Hepatocyte (in vitro differentiated cells): ENCODE measurements at places on chromosomes 11 and 22. TPM values are rescaled to one million over a fixed set of nuclear protein-coding genes. Genes with fewer than 3 reads are reported as not detected.

DNA sequence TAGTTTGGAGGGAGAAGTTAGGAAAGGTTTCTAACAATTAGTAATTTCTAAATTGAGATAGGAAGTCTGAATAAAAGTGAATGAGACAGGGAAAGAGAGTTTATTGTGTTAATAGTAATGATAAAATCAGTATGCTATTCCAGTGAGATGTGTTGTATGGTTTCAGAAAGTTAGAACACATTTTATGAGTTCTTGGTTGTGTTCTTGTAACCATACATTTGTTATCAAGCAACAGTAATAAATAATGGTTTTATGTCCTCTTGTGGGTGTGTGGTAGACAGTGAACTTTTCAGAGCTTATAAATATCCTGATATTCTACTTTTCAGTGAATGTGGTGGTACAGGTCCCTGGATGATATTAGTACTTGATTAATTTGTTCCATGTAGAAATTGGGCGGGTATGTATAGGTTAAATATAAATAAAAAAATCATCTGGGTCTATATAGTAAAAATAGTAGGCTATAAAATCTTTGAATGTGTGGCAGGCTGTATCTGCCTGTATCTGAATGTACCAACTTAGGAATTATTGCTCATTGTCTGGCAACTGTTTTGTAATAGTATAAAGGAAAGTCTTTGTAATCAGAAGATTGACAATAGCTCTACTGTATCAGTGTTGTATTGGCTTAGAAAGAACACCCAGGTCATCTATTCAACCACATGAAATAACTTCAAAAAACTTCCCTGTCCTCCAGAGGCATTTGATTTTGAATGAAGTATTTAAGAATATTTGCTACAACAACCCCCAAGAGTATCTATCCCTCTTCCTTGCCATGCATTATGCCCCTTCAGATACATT, 54.8 kb downstream of the UVRAG start:
- no peaks in the 10 kb centered on the region for H3K27me3 ChIP-seq
- peaks cover 17% of the 10 kb centered on the region for H3K4me1 ChIP-seq
- H3K27ac ChIP-seq: no peak overlapping the region
- no peak overlapping the region for H3K4me3 ChIP-seq
- no peaks in the 10 kb centered on the region for H3K36me3 ChIP-seq

GRCh38 chr11:1523779-1524178, 37.2 kb upstream of the MOB2 start:
- no peak overlapping the region for H3K4me3 ChIP-seq
- no peak overlapping the region for H3K27ac ChIP-seq
- no peaks in the 10 kb centered on the region for H3K36me3 ChIP-seq
- no peaks in the 10 kb centered on the region for H3K27me3 ChIP-seq

DNA sequence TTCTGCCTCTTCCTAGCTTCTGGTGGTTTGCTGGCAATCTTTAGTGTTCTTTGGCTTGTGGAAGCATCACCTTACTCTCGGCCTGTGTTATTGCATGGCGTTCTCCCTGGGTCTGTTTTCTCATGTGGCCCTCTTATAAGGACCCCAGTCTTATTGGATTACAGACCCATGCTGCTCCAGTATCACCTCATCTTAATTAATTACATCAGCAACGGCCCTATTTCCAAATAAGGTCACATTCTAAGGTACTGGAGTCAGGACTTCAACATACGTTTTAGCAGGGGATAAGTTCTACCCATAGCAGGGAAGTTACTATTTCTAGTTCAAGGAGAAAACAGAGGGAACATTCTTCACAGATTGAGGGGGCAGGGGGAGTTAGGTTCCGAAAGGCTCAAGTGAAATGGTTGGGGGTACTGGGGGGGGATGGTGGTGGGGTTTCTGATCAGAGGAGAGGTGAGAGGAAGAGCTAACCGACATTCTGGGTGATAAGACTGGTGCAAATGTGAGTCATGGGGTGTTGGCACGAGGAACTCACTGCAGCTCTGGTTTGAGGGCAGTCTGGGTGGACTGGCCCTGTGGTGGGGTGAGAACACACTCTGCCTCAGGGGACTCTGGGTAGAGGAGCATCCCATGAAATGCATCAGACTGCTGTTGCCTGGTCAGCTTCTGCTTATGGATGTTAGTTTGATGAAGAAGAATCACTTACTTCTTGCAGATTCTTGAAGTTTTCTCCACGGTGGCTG, 51.5 kb upstream of the ZBED5 start:
- DNase-seq: no peak
- no peaks in the 10 kb centered on the region for H3K27me3 ChIP-seq
- H3K27ac ChIP-seq: no peak overlapping the region
- H3K4me1 ChIP-seq: no peaks in the 10 kb centered on the region
- H3K4me3 ChIP-seq: no peak overlapping the region

DNA sequence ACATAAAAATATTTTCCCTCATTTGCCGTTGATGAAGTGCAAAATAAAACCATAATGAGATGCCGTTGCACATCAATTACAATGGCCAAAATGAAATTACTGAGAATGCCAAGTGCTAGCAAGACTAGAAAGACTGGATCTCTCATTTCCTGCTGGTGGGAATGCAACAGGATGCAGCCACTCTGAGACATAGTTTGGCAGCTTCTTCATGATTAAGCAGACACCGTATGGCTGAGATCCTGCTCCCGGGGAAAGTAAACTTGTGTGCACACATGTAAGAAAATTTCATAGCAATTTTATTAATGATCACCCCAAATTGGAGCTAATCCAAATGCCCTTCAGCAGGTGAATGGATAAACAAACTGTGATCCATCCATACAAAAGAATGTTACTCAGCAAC, 1013.2 kb downstream of the TBC1D22A start:
- H3K36me3 ChIP-seq: no peaks in the 10 kb centered on the region
- H3K4me3 ChIP-seq: no peak overlapping the region
- no peak for DNase-seq
- H3K4me1 ChIP-seq: no peaks in the 10 kb centered on the region

DNA sequence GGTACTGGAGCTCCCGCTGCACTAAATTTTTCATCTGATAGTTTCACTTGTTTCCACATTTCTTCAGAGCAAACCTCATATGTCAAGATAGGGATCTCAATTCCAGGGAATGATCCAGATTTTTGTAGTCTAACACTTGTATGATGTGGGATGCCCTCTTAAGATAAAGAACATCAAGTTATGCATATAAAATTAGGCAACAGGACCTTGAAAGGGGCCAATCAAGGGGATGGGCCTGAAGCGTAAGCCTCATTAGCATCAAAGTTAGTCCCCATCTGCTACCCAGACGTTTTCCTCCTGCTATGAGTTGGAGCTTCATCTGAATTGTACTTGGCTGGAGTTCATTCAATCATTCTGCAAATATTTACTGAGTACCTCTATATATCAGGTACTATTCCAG, 17.5 kb downstream of the PDGFD start:
- H3K4me3 ChIP-seq: no peak overlapping the region
- H3K4me1 ChIP-seq: no peaks in the 10 kb centered on the region
- H3K27ac ChIP-seq: no peak overlapping the region
- H3K36me3 ChIP-seq: no peaks in the 10 kb centered on the region

DNA sequence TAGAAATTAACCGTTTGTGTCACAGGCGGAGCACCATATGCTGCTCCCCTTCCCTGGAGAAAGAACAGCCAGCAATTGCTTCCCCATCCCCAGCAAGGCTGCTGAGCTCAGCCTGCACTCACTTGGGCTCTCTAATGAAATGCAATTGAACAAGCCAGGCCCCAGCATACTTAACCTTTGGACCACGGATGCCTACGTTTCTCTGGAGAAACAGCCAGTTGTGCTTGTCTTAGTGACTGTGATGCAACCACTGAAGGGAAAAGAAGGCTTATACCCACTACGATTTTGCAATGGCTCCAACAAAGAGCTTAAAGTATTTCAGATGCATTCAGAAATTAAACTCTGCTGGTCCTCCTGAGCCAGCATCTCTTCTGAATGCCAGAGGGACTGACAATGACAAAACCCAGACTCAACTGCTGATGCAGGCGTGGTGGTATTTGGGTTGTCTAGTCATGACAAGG, 51.3 kb upstream of the SESN3 start:
- H3K27me3 ChIP-seq: no peaks in the 10 kb centered on the region
- H3K36me3 ChIP-seq: no peaks in the 10 kb centered on the region
- peaks cover 24% of the 10 kb centered on the region for H3K4me1 ChIP-seq

DNA sequence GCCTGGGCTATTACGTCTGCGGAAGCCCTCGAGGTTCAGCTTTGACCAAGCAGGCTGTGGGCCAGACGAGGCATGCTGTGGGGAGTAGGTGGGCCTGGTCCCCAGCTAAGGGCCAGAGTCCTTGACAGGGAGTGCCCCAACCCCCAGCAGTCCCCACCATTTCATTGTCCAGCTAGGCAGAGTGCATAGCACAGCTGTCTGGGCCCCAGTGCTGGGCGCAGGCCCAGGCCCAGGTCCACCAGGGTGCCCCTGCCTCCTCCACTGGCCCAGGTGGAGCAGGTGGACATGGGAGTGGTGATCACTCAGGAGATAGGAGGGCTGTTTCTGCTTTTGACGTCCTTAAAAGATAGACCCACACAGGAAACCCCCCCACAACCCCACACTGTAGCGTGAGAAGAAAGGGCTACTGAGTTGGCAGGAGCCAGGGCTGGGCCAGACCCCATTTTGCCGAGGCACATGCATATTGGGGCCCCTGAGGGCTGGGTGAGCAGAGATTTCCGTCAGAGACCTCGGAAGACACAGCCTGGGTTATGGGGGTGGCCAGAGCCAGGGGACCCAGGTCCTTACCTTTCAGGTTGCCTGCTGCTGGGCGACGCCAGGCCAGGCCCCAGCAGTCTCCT, 11.7 kb upstream of the SUSD2 start:
- no peak overlapping the region for H3K27ac ChIP-seq
- H3K4me3 ChIP-seq: no peak overlapping the region
- no peak for DNase-seq
- H3K27me3 ChIP-seq: no peaks in the 10 kb centered on the region

GRCh38 chr11:134510233-134511040, 98.4 kb upstream of the B3GAT1 start:
- H3K27me3 ChIP-seq: no peaks in the 10 kb centered on the region
- no peak overlapping the region for H3K27ac ChIP-seq
- DNase-seq: no peak

DNA sequence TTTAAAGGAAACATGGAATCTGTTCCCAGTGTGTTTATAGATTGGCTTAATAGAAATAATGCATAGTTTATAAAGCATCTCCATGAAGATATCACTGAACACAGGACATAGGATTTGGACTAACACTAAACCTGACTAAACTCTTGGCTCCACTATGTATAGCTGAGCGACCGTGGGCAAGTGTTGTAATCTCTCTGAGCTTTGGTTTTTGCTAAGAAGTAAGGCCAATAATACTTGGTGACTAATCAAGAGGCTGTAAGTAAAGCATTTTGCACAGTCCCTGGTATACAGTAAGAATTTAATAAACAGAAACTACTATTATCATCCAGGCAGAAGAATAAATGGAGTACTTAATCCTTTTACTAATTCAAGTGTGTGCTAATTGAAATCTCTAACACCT, 125.5 kb upstream of the MTMR2 start:
- H3K36me3 ChIP-seq: no peaks in the 10 kb centered on the region
- peaks cover 49% of the 10 kb centered on the region for H3K4me1 ChIP-seq
- no peak overlapping the region for H3K4me3 ChIP-seq
- H3K27ac ChIP-seq: peak overlapping the region; percentile 84

DNA sequence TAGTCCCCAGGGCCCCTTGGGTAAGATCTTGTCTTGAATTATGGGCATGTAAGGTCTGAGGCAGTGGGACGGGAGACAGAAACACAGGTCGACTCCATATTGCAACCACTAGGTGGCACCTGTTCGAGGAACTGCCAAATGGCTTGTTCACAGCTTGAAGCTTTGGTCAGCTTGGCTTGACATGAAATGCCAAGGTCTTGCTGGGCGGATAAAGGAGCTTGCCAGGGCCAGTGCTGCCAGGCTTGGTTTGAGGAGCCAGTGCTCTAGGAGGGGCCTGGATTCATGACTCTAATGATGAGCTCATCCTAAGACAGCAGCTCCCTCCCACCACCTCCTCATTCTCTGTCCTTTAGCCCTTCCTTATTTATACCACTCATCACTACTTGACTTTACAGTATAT, 11.9 kb upstream of the NRIP3 start:
- DNase-seq: peak; percentile 85
- no peaks in the 10 kb centered on the region for H3K27me3 ChIP-seq

- H3K4me3 ChIP-seq: no peak overlapping the region
- peaks cover 19% of the 10 kb centered on the region for H3K4me1 ChIP-seq
- peak; percentile 53 for DNase-seq
- no peaks in the 10 kb centered on the region for H3K36me3 ChIP-seq
- no peaks in the 10 kb centered on the region for H3K27me3 ChIP-seq
- H3K27ac ChIP-seq: peak overlapping the region; percentile 54
These were observed 95.5 kb downstream of the RPL27A start for GRCh38 chr11:8777907-8778767.

GRCh38 chr22:38081636-38081940, 2.4 kb downstream of the SLC16A8 start:
- H3K36me3 ChIP-seq: no peaks in the 10 kb centered on the region
- peaks cover 14% of the 10 kb centered on the region for H3K27me3 ChIP-seq
- no peak overlapping the region for H3K4me3 ChIP-seq
- no peak for DNase-seq
- H3K27ac ChIP-seq: no peak overlapping the region
- H3K4me1 ChIP-seq: peaks cover 11% of the 10 kb centered on the region

DNA sequence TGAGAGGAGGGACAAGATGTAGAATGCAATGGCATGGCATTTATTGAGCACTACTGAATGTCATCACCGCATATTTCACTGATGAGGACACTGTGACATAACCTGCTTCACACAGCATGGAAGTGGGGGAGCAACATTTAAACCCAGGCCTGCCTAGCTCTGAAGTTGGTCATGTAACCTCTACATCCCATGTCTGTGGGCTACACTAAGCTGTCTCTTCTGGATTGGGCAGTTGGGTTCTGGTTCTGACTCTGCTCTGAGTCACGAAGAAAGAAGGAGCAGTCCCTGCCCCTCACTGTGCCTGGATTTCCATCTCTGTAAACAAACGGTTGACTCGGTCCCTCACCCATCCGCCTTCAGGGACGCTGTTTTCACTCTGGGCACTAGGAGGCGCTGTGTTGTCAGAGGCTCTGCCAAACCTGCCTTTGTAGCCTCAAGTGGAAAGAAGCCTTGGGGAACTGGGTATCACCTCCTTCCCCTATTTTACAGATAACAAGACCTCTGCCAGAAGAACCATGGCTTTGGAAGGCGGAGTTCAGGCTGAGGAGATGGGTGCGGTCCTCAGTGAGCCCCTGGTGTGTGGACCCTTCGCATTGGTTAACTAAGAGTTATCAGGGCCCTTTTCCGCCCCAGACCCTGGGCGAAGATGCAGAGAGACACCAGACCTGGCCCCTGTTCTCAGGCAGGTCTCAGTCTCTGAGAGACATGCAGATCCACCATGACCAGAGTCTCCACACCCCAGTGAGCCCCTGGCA, 12.7 kb upstream of the ARHGEF17 start:
- no peak overlapping the region for H3K27ac ChIP-seq
- no peaks in the 10 kb centered on the region for H3K4me1 ChIP-seq
- peak; percentile 82 for DNase-seq
- H3K27me3 ChIP-seq: no peaks in the 10 kb centered on the region
- no peak overlapping the region for H3K4me3 ChIP-seq

The SMTNL1 gene
- total RNA-seq: not detected in 2 replicates

The OR4C5 gene
- not detected in 2 replicates for total RNA-seq

The DRD4 gene
- not detected in 2 replicates for total RNA-seq

The OR4A5 gene
- total RNA-seq: not detected in 2 replicates

The SYTL2 gene
- 66.6 and 73.6 TPM in 2 replicates for total RNA-seq

The SMIM35 gene
- 0.03 TPM in 1 of 2 replicates, not detected in the other for total RNA-seq
